Osteoblast (primary cell): ENCODE measurements at places on chromosomes 12 and 14. TPM values are rescaled to one million over a fixed set of nuclear protein-coding genes. Genes with fewer than 3 reads are reported as not detected.

MYF6 gene
- total RNA-seq, result not detected in 2 replicates

MTRFR gene
- 10.9 and 16.3 TPM in 2 replicates for total RNA-seq

NTS gene
- total RNA-seq, result not detected in 2 replicates

DNAH10 gene
- total RNA-seq, result 0.72 and 1.5 TPM in 2 replicates

DIO2 gene
- 0.29 and 1.1 TPM in 2 replicates for total RNA-seq

EEF1AKMT3 gene
- total RNA-seq, result 8.3 and 8.8 TPM in 2 replicates

SPRYD3 gene
- total RNA-seq, result 25.6 and 26.8 TPM in 2 replicates
